ENCODE measurements at places on chromosomes 2 and 18.

- DNase-seq = no peak
Observed at GRCh38 chr18:48837676-48838075, 113.1 kb downstream of the SMAD7 start.

DNA sequence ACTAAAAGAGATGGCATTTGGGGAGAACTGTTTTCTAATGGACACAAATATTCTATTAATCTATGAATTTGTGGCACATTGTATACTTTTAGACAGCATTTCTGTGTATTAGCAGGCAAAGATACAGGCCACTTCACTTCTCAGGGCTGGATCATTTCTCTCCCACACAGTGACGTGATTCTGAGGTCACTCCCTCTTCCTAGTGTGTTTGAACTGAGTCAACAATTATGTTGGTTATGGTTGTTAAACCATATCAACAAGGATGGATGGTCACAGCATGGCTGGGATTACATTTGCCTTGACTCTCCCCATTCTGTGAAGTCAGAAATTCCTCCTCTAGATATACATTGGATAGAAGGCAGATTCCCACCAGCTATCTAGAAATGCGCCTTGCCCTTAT is 11.6 kb downstream of the NOSTRIN start:
- DNase-seq = no peak

DNA sequence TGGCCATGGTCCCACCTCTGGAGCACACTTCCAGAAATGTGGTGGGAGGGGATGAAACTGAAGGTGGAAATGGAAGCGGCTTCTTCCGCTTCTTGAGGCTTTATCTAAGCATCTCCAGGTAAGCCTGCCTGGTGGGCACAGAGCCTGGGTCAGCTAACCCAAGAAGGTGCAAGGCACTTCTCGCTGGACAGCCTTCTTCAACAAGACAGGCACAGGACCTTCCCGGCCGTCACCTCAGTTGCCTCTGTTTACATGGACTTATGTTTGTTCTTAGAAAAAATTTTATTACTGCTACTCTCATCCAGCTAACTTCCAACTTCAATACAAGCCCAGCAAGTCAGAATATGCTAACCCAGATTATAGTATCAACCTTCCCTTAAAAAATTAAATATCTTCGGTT is 51.9 kb downstream of the SRD5A2 start:
- no peak for DNase-seq

DNA sequence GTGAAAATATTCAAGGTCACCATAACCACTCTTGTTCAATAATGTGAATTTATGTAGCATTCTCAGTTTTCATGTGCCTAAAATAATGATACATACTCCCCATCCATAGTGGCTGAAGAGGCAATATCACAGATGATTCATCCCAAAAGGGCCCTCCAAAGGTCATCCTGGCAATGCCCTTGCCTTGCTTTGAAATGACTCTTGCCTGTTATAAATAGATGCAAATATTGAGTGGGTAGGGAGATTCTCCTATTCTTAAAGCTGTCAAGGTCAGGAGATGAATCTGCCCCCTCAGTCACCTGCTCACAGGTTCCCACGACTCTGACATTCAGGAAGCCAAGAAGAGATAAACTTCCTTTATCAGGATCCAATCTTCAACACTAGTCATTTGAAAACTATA is 490.5 kb downstream of the TNS1 start:
- DNase-seq = no peak

DNA sequence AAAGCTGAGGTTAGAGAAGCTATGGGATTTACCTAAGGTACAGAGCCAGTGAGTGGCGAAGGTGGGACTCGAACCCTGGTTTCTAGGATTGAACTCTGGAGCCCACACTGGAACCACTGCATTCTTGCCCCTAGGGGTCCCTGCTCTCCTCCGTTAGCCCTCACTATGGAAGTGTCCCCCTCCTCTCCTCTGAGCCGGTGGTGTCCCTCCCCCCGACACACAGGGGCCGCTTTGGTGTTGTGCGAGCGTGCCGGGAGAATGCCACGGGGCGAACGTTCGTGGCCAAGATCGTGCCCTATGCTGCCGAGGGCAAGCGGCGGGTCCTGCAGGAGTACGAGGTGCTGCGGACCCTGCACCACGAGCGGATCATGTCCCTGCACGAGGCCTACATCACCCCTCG is 8.5 kb upstream of the GMPPA start:
- DNase-seq = no peak

DNA sequence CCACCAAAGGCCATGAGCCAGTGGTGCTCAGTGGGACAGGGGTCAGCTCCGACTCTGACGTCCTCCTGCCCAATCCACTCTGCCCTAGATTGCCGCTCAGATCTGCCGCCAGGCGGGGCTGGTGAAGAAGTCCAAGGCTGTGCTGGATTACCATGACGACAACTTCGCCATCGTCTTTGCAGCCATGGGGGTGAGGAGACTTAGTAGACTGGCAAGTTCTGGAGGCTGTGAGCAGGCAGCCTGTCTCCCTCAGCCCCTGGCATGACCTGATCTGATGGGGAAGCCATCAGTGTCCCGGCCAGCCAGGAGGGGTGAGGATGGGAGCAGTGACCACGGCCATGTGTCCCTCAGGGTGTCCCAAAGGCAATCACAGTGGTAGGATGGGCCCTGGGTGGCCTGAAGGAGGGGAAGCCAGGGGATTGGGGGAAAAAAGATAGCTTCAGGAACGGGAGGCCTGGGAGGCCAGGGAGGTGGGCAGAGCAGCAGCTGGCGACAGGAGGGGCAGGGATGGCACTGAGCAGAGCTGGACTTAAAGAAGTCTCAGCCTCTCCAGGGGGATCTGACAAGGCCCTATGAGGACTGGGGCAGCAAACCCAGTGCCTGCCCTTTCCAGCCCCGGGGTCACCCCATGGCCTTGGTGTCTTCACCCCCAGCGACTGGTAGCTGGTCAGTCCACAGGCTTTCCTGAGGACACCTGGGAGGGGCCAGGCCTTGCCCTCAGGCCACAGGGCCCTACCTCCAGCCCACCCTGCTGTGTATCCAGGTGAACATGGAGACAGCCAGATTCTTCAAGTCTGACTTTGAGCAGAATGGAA is 17.4 kb upstream of the ANKRD53 start:
- no peak for DNase-seq

DNA sequence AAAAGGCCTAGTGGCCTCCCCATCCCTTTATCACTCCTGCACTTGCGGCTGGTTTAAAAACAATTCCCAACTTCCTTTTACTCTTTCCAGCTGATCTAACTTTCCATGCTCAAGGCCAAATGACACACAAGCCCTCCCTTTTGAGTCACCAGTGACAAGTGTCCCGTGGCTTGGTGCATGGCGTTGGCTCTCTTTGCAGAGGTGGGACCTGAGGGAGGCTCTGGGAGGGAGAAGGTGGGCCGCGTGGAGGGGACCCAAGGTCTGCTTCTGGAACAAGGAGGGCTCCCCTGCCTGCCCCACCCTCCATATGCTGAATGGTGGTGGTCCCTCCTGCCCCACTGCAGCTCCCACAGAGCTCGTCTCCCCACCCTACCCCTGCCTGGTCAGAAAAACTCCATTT is 30.8 kb upstream of the HPCAL1 start:
- DNase-seq = no peak

GRCh38 chr2:112257575-112257974 is 2.7 kb upstream of the ZC3H8 start:
- no peak for DNase-seq

- no peak for DNase-seq
Observed at GRCh38 chr2:62719757-62720156, 14.2 kb downstream of the EHBP1 start.

DNA sequence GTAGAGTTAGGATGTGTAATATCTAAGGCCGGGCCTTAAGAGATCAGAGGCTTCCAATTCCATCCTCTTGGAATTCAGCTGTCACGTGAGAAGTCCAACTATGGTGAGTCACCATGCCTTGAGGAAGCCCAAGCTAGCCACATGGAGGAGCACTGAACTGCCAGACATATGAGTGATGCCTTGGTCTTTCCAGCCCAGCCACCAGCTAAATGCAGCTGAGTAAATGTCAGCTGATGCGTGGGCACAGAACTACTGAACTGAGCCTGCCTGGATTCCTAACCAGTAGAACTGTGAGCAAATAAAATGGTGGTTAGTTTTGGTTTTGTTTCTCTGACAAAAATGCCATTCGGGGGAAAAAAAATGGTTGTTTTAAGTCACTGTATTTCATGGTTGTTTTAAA is 153.7 kb upstream of the SERTAD2 start:
- no peak for DNase-seq

DNA sequence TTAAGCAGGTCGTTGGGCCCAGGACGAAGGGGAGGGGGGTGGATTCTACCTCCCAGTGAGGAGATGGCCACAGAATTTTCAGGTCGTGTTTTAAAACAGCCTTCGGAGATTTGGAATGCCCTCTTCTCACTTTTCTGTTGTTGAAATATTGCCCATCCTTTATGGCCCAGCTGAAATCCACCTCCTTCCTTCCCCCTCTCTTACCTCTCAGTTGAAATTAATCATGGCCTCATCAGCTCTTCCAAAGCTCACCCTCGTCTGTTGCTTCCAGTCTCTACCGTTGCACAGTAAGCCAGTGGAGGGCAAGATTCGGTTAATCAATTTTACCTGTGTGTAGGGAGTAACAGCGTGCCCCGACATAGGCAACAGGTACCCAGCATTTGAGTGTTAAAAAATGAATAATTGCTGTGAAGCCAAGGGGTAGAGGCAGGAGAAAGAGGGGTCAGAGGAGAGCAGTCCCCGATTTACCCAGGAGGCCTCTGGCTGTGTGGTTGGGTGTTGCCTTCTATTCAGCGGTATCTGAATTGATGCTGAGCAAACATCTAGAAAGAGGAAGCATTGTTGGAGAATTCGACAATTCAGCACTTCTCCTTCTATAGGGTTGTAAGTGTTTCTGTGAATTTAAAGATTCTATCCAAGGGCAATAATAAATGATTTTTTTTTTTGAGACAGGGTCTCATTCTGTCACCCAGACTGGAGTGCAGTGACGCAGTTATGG is 8.6 kb upstream of the PDIA6 start:
- no peak for DNase-seq

DNA sequence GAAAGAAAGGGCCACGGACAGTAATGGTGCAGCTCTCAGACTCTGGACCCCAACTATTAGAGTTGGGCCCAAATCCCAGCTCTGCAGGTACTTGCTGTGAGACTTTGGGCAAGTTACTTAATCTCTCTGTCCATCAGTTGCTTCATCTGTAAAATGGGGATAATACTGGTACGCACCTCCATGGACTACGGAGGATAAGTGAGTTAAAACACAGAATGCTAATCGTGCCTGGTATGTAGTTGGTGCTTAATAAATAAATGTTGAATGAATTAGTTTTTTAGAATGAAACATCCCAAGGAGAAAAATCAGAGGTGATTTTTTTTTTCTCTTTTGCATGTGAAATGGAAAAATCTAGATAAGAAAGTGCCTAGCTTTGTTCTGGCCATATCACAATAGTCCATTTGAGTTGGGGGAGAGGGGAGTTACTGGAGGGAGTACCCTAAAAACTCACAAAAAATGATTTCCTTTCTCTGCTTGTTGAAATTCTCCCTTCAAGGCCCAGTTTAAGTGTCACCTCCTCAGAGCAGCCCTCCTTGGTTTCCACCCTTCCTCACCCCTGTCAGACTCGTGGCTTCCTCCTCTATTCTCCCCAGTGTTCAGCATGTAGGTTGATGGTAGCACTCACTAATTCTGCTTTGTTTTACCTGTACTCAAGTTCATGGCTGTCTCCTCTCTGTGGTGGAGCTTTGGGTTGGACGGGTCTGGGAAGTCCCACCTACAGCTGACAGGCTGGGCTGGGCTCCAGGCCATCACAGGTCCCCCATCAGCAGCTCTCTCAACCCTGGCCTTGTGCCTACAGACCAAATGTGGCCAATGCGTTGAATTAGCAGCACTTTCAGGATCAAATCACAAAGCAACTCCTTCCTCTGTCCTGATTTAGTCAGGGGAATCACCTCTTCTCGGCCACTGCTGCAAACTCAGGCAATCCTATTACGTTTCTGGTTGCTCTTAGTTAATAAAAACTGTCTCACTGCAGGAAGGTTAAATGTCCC is 92.8 kb upstream of the TAF1B start:
- DNase-seq = no peak

GRCh38 chr2:177036747-177037146 is 175.8 kb upstream of the HNRNPA3 start:
- DNase-seq = no peak

GRCh38 chr2:196915507-196916189 is 10.9 kb downstream of the PGAP1 start:
- DNase-seq = no peak

- DNase-seq = no peak
Observed at GRCh38 chr2:112273349-112273748, 2.0 kb upstream of the ZC3H6 start.

DNA sequence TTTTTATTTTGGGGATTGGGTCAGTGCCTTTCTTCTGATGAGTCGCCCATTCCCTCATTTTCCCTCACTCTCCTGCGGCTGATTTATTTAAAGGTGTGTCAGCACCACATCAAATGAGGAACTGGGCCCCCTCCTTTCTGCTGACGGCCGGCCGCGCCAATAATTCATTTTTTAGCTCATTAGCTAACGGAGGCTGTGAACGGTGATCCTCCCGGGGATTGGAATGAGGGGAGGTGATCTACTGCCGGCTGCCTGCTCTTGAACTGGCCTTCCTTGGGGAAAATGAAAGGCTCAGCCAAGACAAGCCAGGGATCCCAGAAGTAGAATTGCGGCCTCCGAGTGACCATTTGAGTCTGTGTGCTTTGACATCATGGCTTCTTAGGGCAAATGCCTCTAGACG is 54.2 kb downstream of the GBX2 start:
- no peak for DNase-seq

DNA sequence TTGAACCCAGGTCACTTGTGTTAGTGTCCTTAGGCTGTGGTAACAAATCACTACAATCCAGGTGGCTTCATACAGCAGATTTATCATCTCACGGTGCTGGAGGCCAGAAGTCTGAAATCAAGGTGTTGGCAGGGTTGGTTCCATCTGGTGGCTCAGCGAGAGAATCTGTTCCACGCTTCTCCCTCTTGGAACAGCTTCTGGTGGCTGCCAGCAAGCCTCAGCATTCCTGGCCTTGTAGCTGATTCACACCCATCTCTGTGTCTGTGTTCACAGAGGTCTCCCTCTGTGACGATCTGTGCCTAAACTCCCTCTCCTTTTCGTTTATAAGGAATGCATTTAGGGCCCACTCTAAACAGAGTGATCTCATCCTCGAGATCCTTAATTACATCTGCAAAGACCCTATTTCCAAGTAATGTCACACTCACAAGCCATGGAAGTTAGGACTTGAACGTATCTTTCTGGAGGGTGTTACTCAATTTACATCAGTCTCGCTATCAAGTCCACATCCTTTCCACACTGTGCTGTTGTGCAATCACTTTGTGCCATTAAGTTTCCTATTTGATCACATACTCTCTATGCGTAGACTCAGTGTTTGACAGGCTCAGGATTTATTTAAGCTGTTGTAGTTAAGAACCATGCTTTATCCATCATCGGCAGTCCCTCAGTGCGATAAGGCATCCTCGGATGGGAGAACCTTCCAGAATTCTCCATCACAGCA is 164.4 kb downstream of the SOCS6 start:
- no peak for DNase-seq

DNA sequence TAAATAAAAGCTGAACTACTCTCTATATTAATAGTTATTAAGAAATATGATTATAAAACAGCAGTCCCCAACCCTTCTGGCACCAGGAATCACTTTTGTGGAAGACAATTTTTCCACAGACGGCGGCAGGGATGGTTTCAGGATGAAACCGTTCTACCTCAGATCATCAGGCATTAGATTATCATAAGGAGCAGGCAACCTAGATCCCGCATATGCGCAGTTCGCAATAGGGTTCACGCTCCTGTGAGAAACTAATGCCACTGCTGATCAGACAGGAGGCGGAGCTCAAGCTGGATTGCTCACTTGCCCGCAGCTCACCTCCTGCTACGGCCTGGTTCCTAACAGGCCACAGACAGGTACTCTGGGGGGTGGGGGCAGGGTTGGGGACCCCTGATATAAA is 19.3 kb upstream of the DSG2 start:
- DNase-seq = no peak

GRCh38 chr18:26022585-26022984 is 67.8 kb downstream of the SS18 start:
- no peak for DNase-seq
